ENCODE measurements at places on chromosomes 16 and 17.

GRCh38 chr17:78142119-78142861 lies 3.9 kb upstream of the C17orf99 start:
- no peak for DNase-seq

DNA sequence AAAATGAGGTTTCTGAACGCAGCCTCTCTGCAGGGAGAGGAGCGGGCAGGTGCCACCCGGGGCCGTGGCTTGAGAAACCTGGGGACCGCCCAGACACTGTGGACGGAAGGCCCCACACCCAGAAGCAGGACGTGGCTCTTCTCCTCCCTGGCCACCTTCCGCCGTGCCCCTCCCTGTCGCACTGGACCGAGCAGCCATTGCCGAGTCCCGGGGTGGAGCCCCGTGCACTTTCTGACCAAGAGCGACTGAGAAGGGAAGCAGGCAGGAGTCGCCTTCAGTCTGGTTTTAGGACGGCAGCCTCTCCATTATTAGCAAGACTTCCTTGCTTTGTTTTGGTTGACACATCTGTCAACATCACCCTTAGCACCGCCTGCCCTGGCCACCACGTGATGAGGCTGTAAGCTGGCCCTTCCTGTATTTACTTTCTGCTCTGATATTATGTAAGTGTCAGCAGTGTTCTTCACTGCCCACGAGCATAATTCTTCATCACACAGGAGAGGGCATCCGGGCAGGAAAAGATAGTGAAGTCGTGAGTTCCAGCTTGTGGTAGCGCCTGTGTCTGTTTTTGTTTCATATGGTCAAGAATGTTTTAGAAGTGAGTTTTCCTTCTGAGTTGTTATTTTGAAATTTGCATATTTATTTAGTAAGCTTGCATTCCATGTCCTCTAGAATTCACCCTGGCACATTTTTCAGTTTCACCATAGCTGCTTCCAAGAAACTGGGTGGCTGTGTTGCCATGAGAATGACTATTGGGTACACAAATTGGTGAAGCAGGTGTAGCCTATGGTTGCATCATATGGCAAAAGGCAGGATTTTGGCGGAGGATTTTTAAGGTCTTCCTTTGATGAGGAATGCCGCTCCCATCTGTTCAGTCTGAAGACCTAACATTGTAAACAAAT lies 1.0 kb downstream of the HERPUD1 start:
- peak; percentile 45 for DNase-seq

GRCh38 chr16:83970430-83970815 lies 2.4 kb downstream of the NECAB2 start:
- no peak for DNase-seq

DNA sequence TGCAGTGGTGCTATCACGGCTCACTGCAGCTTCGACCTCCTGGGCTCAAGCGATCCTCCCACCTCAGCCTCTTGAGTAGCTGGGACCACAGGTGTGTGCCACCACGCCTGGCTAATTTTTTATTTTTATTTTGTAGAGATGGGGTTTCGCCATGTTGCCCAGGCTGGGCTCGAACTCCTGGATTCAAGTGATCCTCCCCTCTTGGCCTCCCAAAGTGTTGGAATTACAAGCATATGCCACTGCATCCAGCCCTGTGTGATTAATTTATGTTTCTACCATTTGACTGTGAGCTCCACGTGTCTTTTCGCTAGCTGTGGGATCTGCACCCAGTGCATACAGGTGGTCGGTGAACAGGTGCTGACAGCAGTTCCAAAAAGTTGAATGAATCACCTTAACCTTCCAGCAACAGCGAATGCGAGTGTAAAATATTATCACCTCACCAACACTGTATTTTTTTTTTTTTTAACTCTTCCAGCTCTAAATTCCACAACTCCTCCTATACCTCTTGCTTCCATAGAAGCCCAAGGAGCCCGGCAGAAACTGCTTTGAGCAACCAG lies 484 bp upstream of the NUDT7 start:
- no peak for DNase-seq
